ENCODE measurements at places on chromosomes 7 and 10.

GRCh38 chr7:14834456-14834855, 68.1 kb downstream of the DGKB start:
- DNase-seq = no peak

GRCh38 chr10:28072573-28072972, 73.7 kb upstream of the ODAD2 start:
- DNase-seq = no peak

GRCh38 chr10:51074238-51075028, at the start of gene PRKG1:
Gene PRKG1, plus strand, starts transcription at chr10:51074487.
- DNase-seq = peak; percentile 5

DNA sequence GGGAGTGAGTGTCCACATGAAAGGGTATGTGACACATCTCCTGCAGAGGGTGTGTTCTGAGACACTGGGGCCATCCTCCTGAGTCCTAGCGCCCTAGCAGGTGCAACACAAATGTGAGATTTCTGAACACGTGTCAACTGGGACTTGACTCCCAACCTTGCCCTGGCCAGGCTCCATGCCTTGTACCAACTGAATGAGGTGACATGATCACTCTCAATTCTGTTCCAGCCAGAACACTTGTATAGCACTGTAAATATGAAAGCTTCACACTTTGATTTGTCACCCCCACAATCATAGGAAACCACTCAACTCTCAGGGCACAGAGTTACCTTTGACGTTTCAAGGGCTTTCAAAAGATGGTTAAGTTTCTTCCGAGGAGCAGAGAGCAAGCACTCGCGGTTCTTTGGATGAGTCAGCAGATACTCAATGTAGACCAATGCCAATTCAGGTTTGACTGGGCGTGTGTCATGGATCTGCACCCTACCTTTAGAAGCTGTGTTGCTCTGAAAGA, 48.6 kb downstream of the NCAPG2 start:
- peak; percentile 52 for DNase-seq

GRCh38 chr7:100968031-100968430, 1.3 kb upstream of the MUC12 start:
- DNase-seq = no peak

GRCh38 chr7:80748363-80749042, 110.1 kb downstream of the CD36 start:
- no peak for DNase-seq

DNA sequence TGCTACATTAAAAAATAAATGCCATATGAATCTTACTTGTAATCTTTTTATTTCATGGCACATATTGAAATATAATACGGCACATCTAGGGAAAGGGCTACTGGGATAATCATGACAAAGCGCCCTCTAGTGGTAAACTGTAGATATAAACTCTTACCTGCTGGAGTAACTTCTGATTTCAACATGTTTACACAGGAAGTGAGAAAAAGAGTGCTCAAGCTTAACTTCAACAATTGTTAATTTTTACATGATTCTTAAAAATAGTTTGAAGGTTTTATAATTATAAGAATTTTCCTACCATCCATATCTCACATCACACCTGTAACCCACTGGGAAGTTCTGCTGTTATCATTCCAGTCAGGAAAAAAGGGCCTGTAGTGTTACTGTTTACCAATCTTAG, 2.0 kb upstream of the HEPACAM2 start:
- no peak for DNase-seq

DNA sequence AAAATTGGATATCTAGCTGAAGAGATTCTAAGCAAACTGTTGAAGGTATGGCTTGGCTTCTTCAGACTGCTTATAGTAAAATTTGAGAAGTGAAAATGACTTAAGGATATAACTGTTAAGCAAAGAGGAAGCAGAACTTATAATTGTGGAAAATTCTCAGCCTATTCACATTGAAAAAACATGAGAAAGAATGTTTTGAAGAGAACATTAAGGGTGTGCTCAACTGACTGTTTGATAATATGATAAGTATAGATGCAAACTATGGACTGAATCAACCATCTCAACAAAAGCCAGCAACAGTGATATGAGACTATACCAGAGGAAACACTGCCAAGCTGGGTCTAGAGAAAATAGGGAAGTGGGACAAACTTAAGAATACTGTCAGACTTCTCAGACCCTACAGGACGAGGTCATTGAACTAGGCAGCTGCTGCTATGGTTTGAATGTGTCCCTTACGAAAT, 133.1 kb upstream of the PPP1R3A start:
- DNase-seq = no peak

GRCh38 chr7:12827219-12827821, 139.9 kb downstream of the ARL4A start:
- DNase-seq = no peak

- DNase-seq = no peak
Observed at GRCh38 chr7:124056234-124056633, 23.4 kb upstream of the TMEM229A start.

DNA sequence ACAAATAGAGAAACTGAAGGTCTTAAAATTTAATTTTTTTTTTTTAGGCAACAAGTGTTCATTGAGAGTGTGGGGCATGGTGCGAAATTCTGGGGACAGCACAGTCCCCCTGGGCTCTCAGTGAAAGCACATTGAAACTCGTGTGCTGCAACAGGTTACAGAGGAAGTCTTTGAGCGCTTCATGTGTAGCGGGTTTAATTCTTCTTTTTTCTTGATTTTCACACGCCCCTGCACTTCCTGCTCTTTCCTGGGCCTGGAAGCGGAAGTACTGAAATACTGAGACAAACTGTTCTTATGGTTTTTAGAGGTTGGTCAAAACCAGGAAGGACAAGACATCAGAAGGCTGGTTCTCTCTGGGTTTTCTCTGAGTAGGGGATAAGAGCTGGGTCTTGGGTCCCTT, 203.5 kb downstream of the PTEN start:
- DNase-seq = no peak

DNA sequence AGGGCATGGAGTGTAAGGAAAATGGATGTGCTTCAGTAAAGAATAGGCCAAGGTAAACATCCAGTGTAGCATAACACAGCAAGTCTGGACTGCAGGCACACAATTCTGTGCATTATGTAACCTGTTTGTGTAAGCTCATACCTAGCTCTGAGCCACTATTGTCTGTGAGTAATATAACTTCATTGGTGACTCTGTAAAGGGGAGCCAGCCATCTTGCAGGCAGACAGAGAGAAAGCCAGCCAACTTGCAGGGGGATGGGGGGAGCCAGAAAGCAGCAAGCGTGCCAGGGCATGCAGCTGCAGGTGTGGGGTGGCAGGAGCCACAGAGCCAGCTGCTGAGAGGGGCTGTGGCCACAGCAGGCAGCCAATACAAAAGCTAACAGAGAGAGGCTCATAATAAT, 449.2 kb downstream of the IPMK start:
- no peak for DNase-seq

- peak; percentile 16 for DNase-seq
Observed at GRCh38 chr10:106705681-106706100, 458.8 kb downstream of the SORCS1 start.

GRCh38 chr10:103111031-103111917, 81.8 kb downstream of the NT5C2 start:
- DNase-seq = no peak

GRCh38 chr7:150450491-150451001, at the start of gene GIMAP8:
Gene GIMAP8, plus strand, starts transcription at chr7:150450630. Its CDS starts 16,069 bp downstream, at chr7:150466699.
- no peak for DNase-seq

DNA sequence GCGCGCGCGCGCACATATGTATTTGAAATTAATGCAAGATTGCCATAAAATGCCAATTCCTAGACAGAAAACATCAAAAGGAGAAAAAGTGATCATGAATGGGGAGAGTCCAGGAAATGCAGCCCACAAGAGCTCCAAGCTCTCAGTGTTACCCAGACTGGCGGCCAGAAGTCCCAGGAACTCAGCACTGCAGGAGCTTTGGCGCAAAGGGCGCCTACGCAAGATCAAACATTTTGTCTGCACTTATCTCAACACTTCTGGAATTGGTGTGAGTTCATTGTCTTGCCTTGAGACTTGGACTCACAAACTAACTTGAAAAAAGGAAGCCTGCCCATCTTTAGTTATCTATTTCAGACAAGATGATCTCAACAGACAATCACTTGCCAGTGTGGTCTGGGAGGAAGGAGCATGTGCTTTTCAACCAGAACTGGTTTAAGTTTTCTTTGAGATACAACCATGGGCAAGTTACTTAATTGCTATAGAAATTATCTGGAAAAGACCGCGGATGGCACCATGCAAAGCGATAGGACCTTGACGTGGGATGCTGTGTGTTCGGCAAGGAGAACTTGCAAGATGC, 77.2 kb downstream of the KIAA1549 start:
- no peak for DNase-seq

GRCh38 chr10:128751284-128751683, 625.1 kb upstream of the MKI67 start:
- no peak for DNase-seq

GRCh38 chr7:17706734-17707133, 233.6 kb downstream of the SNX13 start:
- DNase-seq = peak; percentile 1

GRCh38 chr10:43827853-43828252, 179.2 kb upstream of the ZNF32 start:
- DNase-seq = no peak

GRCh38 chr10:110833234-110833940, 38.3 kb upstream of the PDCD4 start:
- no peak for DNase-seq

DNA sequence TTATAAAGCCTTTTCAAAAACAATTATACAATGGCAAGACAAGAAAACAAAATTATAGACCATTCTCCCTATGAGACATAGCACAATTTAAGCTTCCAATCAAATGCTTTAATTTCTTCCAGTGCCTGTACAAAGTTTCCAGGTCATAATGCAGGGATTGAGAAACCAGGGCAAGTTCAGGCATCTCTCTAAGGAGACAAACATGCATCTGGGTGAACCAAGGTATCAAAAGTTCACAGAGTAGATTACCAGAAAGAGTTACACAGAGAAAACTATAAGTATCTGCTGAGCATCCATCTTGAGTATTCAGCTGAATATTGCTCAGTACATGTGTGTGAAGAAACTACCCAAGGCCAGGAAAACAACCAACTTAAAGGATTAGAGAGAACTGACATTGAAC, 89.1 kb downstream of the COL28A1 start:
- DNase-seq = no peak

GRCh38 chr10:69069090-69070042, 18.5 kb upstream of the SRGN start:
- no peak for DNase-seq

GRCh38 chr10:36759141-36759805, 366.1 kb upstream of the ANKRD30A start:
- DNase-seq = no peak

GRCh38 chr10:46035923-46036849, 5.8 kb upstream of the NCOA4 start:
- no peak for DNase-seq

DNA sequence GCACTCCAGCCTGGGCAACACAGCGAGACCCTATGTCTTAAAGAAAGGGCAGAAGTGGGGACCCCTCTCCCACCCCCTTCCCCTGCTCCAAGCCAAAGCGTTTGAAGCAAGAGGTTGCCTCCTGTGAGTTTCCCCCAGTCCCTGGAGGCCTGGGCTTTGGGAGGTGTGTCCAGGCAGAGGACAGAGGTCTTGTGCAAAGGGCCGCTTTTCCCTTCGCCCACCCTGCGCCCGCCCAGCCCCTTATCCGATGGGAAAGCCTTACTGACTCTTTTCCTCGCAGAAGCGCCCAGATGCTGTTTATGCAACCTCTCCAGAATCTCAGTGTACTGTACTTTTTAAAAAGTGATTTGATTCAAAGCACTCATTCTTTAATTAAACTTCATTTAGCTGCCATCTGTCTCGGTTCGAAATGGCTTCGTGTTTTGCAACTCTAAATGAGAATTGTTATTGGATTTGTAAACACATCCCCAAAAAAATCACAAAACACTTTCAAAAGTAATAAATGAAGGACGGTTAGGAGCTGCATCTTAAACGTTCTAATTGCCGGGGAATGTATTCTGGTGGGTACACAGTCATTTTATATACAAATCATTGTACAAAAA, 50.5 kb upstream of the GTF2I start:
- no peak for DNase-seq

DNA sequence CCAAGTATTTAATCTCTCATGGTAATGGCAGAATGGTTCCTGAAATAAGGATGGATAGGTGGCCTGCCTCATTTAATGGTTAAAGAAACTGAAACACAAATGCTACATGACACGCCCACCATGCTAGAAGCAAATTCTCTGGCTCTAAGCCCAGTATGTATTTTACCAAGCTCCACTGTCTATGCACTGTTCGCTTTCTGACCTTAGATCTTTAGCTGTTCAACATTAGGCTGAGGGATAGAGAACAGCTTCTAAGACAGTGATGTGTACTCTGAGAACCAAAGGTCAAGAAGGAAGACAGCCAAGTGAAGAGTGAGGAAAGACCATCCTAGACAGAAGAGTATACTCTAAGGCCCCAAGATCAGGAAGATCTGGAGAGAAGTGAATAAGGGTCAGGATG, 26.6 kb downstream of the FAM3C start:
- no peak for DNase-seq
